ENCODE measurements at places on chromosomes 12 and 14. TPM values are rescaled to one million over a fixed set of nuclear protein-coding genes. Genes with fewer than 3 reads are reported as not detected.

Gene BCL11B
- total RNA-seq = 11.8 TPM

Gene SLC17A8
- total RNA-seq = 0.66 TPM

Gene EML1
- 19.3 TPM for total RNA-seq

Gene ARG2
- total RNA-seq = 4.5 TPM

Gene FGF6
- total RNA-seq = not detected

Gene OR11G2
- total RNA-seq = not detected

Gene TBX5
- 8.4 TPM for total RNA-seq

Gene TSPAN9
- total RNA-seq = 46.7 TPM

- no peak for DNase-seq
- H3K36me3 ChIP-seq = peaks cover 17% of the 10 kb centered on the region
- peaks cover 25% of the 10 kb centered on the region for H3K4me1 ChIP-seq
- no peak overlapping the region for H3K4me3 ChIP-seq
- no peak overlapping the region for H3K27ac ChIP-seq
Observed at GRCh38 chr12:10364815-10365622, 24.8 kb downstream of the KLRK1 start.

GRCh38 chr14:31084385-31084784, 58.2 kb upstream of the STRN3 start:
- no peaks in the 10 kb centered on the region for H3K27me3 ChIP-seq
- no peak overlapping the region for H3K4me3 ChIP-seq
- H3K4me1 ChIP-seq = no peaks in the 10 kb centered on the region
- H3K36me3 ChIP-seq = peaks cover 2% of the 10 kb centered on the region
- no peak for DNase-seq

DNA sequence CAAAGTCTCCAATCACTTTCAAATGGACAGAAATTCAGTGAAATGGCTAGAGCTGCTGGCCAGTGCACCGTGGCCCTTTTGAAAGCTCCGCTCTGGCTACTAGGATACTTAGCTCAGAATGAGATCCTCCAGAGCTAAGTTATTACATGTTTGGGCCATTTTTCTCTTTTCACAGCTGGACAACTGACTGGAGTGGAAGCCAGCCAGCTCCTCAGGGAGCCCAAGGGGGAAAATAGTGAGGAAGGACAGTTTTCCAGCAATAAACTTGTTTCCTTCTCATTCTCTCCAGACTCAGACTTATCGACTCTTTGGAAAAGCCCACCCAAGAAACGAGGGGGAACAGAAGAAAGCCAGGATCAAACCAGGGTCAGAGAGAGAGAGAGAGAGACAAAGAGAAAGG, 266.0 kb downstream of the KSR2 start:
- no peak for DNase-seq
- no peaks in the 10 kb centered on the region for H3K4me1 ChIP-seq

- no peaks in the 10 kb centered on the region for H3K27me3 ChIP-seq
- no peak for DNase-seq
- H3K4me1 ChIP-seq = peaks cover 24% of the 10 kb centered on the region
- H3K27ac ChIP-seq = no peak overlapping the region
- no peaks in the 10 kb centered on the region for H3K36me3 ChIP-seq
Observed at GRCh38 chr12:86723326-86723725, 467.1 kb upstream of the MGAT4C start.

DNA sequence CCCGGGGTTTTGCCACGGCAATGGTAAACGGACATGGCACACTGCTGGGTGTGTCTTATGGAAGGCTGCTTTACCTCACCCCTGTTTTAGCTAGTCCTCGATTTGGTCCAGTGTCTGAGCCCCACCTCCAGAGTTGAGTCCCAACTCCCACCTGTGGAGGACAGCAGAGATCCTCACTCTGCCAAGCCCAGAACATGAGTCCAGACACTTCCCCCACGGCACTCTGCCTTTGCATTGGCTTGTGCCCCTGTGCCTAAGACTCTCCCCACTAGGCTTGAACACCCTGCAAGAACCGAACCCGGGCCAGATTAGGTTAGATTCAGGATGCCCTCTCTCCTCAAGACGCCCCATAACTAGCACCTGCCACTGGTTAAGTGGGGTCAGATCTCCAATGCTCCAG, 59.8 kb upstream of the C14orf180 start:
- DNase-seq = no peak
- no peaks in the 10 kb centered on the region for H3K4me1 ChIP-seq
- H3K27ac ChIP-seq = no peak overlapping the region
- H3K36me3 ChIP-seq = no peaks in the 10 kb centered on the region

GRCh38 chr12:54262403-54262925, 17.5 kb downstream of the CBX5 start:
- no peaks in the 10 kb centered on the region for H3K27me3 ChIP-seq
- H3K4me1 ChIP-seq = peaks cover 79% of the 10 kb centered on the region

DNA sequence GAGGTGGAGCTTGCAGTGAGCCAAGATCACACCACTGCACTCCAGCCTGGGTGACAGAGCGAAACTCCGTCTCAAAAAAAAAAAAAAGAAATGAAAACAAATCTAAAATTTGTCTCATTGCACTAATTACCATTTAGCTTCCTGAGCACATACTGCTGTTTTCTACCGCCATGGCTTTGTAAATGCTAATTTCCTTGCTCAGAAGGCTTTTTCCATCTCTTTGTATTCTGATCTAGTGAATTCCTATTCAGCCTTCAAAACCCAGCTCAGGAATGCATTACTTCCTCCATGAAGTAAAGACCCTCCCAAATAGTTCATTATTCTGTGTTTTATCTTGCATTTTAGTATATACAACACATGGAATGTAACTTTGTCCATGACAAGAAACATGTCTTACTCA, 33.6 kb downstream of the CEP83 start:
- no peak for DNase-seq
- peaks cover 19% of the 10 kb centered on the region for H3K4me1 ChIP-seq
- H3K27me3 ChIP-seq = no peaks in the 10 kb centered on the region
- H3K36me3 ChIP-seq = peaks cover 44% of the 10 kb centered on the region

GRCh38 chr14:51157012-51157411, 62.1 kb upstream of the TRIM9 start:
- no peaks in the 10 kb centered on the region for H3K27me3 ChIP-seq
- no peak overlapping the region for H3K4me3 ChIP-seq
- H3K27ac ChIP-seq = no peak overlapping the region
- peaks cover 1% of the 10 kb centered on the region for H3K36me3 ChIP-seq
- no peak for DNase-seq
- H3K4me1 ChIP-seq = peaks cover 14% of the 10 kb centered on the region

- H3K27ac ChIP-seq = no peak overlapping the region
- no peak for DNase-seq
- H3K36me3 ChIP-seq = no peaks in the 10 kb centered on the region
- no peak overlapping the region for H3K4me3 ChIP-seq
- H3K4me1 ChIP-seq = peaks cover 29% of the 10 kb centered on the region
Observed at GRCh38 chr12:26101763-26102162, 23.1 kb downstream of the BHLHE41 start.

- peaks cover 5% of the 10 kb centered on the region for H3K4me1 ChIP-seq
- no peak overlapping the region for H3K4me3 ChIP-seq
- DNase-seq = no peak
- peaks cover 21% of the 10 kb centered on the region for H3K27me3 ChIP-seq
Observed at GRCh38 chr12:3704512-3705353, 48.2 kb downstream of the CRACR2A start.

DNA sequence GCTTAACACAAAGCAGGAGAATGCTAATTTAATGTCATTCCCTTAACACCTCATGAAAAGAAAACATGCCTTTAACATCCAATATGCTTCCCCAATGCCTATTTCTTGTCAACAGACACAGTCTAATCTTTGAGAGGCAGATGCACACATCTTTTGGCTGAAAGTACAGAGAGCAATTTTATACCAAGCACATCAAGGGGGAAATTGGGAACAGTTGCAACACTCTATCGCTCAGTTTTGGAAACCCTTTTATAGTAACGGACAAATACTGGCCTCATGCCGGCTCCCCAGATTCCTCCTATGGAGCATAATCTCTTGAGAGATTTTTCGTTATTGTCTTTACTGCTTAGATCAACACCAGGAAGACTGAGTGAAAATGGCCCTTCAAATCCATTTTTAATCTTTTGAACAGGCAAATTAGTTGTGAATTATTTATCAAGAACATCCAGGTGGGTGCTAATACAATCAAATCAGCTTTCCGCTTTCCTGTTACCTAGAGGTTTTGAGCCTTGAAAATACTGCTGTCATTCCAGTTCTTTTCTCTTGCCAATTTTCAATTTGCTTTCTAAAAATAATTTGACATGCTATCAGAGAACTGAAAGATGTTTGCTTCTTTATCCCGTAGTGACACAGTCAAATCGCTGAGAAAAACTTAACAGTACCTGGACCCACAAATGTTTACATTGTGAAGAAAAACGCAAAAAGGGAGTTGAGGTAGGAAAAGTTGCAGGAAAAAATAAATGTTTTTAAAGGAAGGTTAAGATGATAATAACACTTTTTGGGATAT, 60.7 kb upstream of the CAND1 start:
- H3K4me1 ChIP-seq = no peaks in the 10 kb centered on the region
- no peak overlapping the region for H3K27ac ChIP-seq
- DNase-seq = no peak
- no peak overlapping the region for H3K4me3 ChIP-seq

DNA sequence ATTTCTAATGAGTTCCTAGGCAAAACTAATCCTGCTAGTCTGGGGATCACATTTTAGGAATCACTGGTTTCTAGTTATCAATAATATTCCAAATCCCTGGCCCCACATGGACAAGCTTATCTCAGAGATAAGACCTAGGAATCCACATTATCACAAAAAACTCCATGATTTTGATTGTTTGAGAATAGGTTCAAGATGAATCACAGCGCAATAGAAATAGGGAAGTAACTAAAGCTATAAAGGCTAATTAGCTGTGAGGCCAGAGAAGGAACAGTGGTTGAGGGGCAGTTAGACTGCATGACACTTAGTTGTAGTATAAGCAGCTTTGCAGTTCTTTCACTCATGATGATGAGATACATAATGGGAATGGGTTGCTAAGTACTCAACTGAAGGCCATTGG, 13.1 kb upstream of the ATP5F1B start:
- no peak overlapping the region for H3K4me3 ChIP-seq
- H3K4me1 ChIP-seq = peaks cover 12% of the 10 kb centered on the region
- DNase-seq = no peak
- H3K36me3 ChIP-seq = peaks cover 8% of the 10 kb centered on the region
- H3K27me3 ChIP-seq = no peaks in the 10 kb centered on the region

DNA sequence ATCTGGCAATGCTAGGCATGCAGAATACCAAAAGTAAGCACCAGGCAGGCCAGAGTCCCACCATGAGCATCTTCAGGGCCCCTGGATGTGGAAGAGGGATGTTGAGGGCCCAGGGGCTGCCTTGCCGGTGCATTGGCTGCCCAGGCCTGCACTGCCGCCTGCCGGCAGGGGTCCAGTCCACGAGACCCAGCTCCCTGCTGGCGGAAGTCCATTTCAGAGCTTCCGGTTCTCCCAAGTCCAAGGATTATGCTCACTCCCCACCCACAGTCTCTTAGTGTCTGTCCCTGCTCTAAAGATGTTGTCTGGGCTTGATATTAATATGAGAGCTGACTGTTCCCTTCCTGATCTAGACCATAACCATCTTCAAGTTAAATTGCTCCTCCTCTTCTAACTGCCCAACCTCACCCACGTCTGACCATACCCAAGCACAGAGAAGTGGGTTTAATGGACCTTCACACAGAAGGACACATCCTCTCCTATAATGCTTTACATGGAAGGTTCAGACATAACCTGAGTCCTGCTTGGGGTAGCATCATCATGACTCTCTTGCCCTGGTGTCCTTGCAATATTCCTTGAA, 117.4 kb downstream of the DAD1 start:
- DNase-seq = no peak
- no peak overlapping the region for H3K27ac ChIP-seq
- no peaks in the 10 kb centered on the region for H3K36me3 ChIP-seq
- peaks cover 39% of the 10 kb centered on the region for H3K27me3 ChIP-seq

GRCh38 chr12:89383235-89384049, 31.1 kb upstream of the DUSP6 start:
- H3K36me3 ChIP-seq = no peaks in the 10 kb centered on the region
- no peak overlapping the region for H3K4me3 ChIP-seq
- H3K27ac ChIP-seq = peak overlapping the region; percentile 88
- no peak for DNase-seq
- no peaks in the 10 kb centered on the region for H3K27me3 ChIP-seq

GRCh38 chr12:54285150-54286041, 4.9 kb downstream of the HNRNPA1 start:
- DNase-seq = no peak
- H3K4me3 ChIP-seq = no peak overlapping the region
- H3K4me1 ChIP-seq = peaks cover 54% of the 10 kb centered on the region
- H3K27me3 ChIP-seq = no peaks in the 10 kb centered on the region

DNA sequence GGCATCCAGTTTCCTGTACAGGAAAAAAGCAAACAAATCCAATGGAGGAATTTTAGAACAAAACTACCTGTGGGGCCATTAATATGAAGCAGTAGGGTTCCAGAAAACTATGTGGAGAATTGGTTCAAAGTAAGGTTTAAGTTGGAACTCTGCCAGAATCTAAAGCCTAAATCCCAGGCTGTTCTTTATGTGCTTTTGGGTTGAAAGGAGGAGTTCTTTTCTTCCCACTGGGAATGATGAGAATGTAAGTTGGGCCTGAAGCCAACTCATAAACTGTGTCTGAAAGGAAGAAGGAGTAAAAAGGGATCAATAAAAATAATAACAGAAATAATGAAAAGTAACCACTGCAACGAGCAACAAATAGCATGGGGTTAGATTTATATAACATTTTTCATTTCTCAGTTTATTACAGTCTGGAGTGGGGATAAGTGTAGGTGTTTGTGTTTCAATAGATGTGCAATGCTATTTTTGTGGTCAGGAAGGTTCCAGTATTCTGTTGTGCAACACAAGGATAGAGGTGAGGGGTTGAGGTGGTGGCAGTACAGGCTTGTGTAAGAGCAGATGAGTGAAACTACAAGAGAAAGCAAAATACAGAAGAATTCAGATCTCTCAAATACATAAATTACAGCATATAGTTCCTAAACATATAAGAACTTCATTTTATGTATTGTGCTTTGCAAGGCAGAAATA, 373.6 kb downstream of the EMP1 start:
- H3K4me1 ChIP-seq = peaks cover 25% of the 10 kb centered on the region
- no peaks in the 10 kb centered on the region for H3K36me3 ChIP-seq
- no peak overlapping the region for H3K4me3 ChIP-seq
- H3K27me3 ChIP-seq = peaks cover 23% of the 10 kb centered on the region
- no peak for DNase-seq
- H3K27ac ChIP-seq = peak overlapping the region; percentile 18

DNA sequence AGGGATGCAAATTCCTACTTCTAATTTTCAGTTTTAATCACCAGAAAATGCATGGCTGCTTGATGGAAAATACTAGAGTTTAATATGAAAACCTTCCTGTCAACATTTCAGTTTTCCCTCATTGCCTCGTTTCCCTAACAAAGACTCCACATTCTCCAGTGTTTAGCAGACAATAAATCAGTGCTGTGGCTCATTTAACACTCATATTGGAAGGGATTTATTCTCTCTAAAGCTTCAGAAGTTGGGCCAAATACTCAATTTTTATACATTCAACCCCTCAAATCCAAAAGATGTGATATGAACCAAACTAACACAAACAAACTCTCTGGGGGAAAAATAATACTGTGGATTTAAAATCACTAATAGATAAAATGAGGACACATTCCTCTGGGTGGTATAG, 482.5 kb downstream of the FLRT2 start:
- no peaks in the 10 kb centered on the region for H3K36me3 ChIP-seq
- no peak for DNase-seq
- H3K27me3 ChIP-seq = no peaks in the 10 kb centered on the region
- H3K27ac ChIP-seq = no peak overlapping the region
- H3K4me3 ChIP-seq = no peak overlapping the region
